ENCODE measurements at places on chromosomes 16 and 17. TPM values are rescaled to one million over a fixed set of nuclear protein-coding genes. Genes with fewer than 3 reads are reported as not detected.

MPHOSPH6 gene
- 26.3 TPM for total RNA-seq

KRTAP3-2 gene
- not detected for total RNA-seq

- no peaks in the 10 kb centered on the region for H3K36me3 ChIP-seq
- peak; percentile 46 for DNase-seq
- peaks cover 8% of the 10 kb centered on the region for H3K4me1 ChIP-seq
- peaks cover 3% of the 10 kb centered on the region for H3K27me3 ChIP-seq
- H3K27ac ChIP-seq: peak overlapping the region; percentile 3
Observed at GRCh38 chr17:45942284-45942683, 47.9 kb downstream of the MAPT start.

DNA sequence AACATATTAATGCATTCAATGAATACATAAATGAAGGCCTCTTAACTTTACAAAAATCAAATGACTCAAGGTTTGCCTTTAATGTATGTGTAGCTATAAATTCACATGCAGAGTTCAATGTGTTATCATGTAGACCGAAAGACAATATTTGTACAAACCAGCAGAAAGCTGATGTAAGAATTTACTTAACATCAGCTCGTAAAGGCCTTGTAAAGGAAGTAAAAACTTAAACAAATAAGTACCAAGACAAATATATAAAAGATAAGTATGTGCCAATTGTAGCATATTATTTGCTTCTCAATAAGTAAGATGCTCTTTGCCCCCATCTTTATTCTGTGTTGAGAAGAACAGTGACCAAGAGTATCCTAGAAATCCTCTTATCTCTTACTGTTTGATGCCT, 105.7 kb downstream of the SYCE1L start:
- H3K4me3 ChIP-seq: no peak overlapping the region
- H3K27ac ChIP-seq: no peak overlapping the region
- H3K4me1 ChIP-seq: no peaks in the 10 kb centered on the region
- H3K27me3 ChIP-seq: peaks cover 14% of the 10 kb centered on the region
- H3K36me3 ChIP-seq: no peaks in the 10 kb centered on the region
- peak; percentile 63 for DNase-seq

CIITA gene
- total RNA-seq: 22.3 TPM

GRCh38 chr17:62098623-62099231, 33.6 kb upstream of the MED13 start:
- DNase-seq: peak; percentile 19
- H3K27ac ChIP-seq: no peak overlapping the region
- no peak overlapping the region for H3K4me3 ChIP-seq
- H3K4me1 ChIP-seq: no peaks in the 10 kb centered on the region
- H3K27me3 ChIP-seq: no peaks in the 10 kb centered on the region

DNA sequence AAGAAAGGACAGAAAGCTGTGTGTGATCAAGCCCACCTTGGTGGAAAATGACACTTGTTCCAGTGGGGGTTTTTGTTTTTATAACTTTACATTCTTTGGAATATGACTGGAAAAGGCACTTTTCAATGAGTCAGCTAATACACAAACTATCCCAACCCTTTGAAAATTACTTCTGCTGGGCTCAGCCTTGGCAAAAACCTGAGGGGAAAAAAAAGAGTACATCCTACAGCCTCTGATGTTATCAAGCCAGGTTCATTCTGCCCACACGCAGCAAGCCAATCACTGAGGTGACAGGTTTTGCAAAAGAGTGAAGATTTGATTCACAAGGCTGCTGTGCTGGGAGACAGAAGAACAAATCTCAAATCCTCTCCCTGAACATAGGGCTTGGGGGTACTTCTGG, 484.5 kb upstream of the ERCC4 start:
- H3K27me3 ChIP-seq: no peaks in the 10 kb centered on the region
- H3K27ac ChIP-seq: no peak overlapping the region
- no peaks in the 10 kb centered on the region for H3K36me3 ChIP-seq

TNFRSF17 gene
- total RNA-seq: not detected

DNA sequence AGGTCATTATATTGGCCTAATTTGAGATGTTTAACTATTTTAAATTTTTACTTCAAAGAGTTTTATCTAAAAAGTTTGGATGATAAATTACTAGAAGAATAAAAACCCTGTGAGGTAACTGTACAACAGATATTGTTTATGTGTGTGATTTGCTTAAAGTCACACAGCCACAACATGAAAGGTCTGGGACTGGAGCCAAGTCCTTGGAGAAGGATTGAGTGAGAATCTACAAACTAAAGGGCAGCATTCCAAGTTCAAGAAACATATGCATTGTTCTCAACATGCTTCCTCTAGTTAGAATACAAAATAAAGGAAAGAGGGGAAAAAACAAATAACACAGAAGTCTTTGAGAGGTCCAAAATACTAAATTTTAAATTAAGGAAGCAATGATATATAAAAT, 131.5 kb upstream of the MON1B start:
- no peaks in the 10 kb centered on the region for H3K36me3 ChIP-seq
- no peak overlapping the region for H3K4me3 ChIP-seq
- no peaks in the 10 kb centered on the region for H3K4me1 ChIP-seq
- no peak for DNase-seq
- H3K27me3 ChIP-seq: no peaks in the 10 kb centered on the region

DNA sequence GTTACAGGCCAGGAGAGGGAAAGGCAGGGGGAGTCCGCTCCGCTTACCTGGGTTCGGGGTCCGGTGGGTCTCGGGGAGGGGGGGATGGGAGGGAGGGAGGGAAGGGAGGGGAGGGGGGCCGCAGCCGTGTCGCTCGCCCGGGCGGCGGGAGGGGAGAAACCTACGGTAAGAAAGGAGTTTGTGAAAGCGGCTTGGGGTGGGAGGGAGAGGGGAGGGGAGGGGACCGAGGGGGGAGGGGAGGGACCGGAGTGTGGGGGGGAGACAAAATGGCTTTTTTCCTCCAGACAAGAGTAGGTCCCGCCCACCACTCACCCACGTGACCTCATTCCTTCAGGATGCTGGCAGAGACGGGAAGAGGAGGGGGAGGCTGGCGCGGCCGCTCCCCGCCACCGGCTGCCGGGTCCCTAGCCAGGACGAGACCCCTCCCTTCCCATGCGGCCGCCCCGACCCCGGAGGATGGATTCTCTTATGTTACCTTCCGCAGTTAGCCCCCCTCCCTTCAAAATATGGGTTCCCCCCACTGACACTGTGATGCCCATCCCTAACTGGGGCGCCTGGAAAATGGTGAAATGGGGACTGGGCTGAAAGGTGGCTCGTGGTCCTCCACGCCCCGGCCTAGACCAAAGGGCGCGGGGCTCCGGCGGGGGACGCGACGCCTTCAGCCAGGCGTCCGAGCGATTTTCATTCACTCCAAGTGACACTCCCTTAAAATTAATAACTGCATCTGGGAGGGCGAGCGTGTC, at the start of gene PCGF2:
Gene PCGF2, minus strand, starts transcription at position 188 of the 743 bp plus-strand sequence. CDS start 7,934 bp downstream, outside the sequence.
- peaks cover 45% of the 10 kb centered on the region for H3K27me3 ChIP-seq
- DNase-seq: peak; percentile 85
- peaks cover 91% of the 10 kb centered on the region for H3K4me1 ChIP-seq

DNA sequence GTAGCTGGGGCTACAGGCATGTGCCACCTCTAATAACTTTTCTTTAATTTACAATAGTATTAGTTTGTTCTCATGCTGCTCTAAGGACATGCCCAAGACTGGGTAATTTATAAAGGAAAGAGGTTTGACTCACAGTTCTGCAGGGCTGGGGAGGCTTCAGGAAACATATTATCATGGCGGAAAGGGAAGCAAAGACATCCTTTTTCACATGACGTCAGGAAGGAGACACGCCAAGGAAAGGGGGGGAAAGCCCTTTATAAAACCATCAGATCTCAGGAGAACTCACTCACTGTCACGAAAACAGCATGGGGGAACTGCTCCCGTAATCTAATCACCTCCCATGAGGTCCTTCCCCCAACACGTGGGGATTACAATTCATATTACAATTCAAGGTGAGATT, 18.3 kb downstream of the IL4R start:
- no peaks in the 10 kb centered on the region for H3K27me3 ChIP-seq
- peak overlapping the region; percentile 100 for H3K27ac ChIP-seq
- peaks cover 93% of the 10 kb centered on the region for H3K4me1 ChIP-seq
- H3K4me3 ChIP-seq: no peak overlapping the region
- H3K36me3 ChIP-seq: peaks cover 17% of the 10 kb centered on the region

DNA sequence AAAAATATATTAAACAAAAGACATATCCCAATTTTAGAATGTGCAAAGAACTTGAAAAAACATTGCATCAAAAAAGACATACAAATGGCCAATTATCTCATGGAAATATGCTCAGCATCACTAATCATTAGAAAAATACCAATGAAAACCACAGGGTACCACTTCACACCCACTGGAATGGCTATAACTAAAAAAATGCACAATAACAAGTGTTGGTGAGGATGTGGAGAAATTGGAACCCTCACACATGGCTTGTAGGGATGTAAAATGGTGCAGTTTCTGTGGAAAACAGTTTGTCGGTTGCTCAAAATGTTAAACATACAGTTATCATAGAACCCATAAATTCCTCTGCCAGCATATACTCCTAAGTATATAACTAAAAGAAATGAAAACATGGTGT, 796 bp upstream of the PSMB6 start:
- peaks cover 14% of the 10 kb centered on the region for H3K4me1 ChIP-seq
- H3K4me3 ChIP-seq: peak overlapping the region; percentile 79
- H3K36me3 ChIP-seq: peaks cover 30% of the 10 kb centered on the region
- no peak for DNase-seq
- peak overlapping the region; percentile 83 for H3K27ac ChIP-seq

DNA sequence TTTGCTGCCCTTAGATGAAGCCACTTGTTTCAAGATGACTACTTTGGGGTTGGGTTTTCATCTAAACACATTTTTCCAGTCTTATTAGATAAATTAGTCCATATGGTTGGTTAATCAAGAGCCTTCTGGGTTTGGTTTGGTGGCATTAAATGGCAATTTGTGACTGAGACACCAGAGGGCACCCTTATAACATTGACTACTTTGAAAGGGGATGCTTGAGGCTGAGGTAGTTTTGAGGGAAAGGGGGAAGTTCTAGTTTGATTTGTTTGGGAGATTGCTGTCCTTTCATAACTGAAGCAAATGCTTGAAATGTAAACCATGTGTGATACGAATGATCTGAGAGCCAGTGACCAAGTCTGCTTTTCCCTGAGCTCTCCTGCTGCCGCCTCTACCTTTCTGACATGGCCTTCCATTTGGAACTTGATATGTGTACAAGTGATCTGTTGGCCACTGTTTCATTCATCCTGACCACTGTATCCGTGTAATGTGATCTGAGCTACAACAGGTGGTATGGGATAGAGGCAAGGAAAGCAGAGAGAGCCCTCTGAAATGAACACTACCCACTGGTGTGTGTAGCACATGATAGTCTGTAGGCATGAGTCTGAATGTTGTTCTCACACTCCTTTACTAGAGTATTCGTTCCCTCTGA, 5.8 kb upstream of the RARA start:
- no peaks in the 10 kb centered on the region for H3K27me3 ChIP-seq
- no peaks in the 10 kb centered on the region for H3K36me3 ChIP-seq
- DNase-seq: peak; percentile 88
- no peak overlapping the region for H3K4me3 ChIP-seq

PRR35 gene
- not detected for total RNA-seq

ITGA2B gene
- not detected for total RNA-seq

DNA sequence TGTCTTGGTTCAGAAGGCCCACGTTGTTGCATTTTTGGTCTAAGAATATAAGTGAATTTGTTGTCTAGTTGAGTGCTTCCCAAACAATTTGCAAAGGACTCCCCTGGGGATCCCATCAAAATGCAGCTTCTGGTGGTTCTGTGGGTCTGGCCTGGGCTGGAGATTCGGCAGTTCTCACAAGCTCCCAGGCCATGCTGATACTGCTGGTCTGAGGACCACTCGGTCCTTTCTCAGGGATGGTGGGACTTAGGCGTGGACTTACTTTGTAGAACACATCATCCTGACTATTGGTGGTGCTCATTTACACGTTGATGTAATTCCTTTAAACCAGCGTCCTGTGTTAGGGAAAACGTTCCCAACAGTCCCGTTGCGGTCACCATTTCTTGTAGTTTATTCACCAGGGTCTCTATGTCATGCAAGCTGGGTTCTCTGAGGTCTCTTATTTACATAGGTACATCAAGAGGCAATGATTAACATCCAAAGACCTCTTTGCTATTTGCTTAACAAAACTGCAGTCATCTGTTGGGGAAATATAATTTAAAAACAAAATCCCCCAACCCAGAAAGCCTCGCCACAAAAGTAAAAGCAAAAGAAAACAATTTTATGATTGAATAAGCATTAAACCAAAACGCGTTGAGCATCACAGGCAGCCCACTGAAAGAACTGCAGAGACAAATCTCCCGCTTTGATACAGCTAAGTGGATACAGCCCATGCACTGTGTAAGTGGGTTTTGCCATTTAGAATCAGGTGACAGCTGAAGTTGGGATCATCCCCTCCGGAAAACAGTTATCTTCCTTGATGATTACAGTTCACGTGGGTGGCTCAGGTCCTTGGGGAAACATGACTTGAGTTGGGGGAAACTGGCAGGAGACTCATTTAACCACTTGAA, 39.0 kb upstream of the SEC14L1 start:
- no peaks in the 10 kb centered on the region for H3K27me3 ChIP-seq
- H3K27ac ChIP-seq: no peak overlapping the region
- peaks cover 31% of the 10 kb centered on the region for H3K4me1 ChIP-seq

- no peak overlapping the region for H3K4me3 ChIP-seq
- DNase-seq: peak; percentile 86
- no peaks in the 10 kb centered on the region for H3K4me1 ChIP-seq
- no peaks in the 10 kb centered on the region for H3K27me3 ChIP-seq
- H3K36me3 ChIP-seq: peaks cover 97% of the 10 kb centered on the region
Observed at GRCh38 chr16:16127469-16128116, 95.7 kb downstream of the ABCC6 start.

KLHL10 gene
- total RNA-seq: not detected

DNA sequence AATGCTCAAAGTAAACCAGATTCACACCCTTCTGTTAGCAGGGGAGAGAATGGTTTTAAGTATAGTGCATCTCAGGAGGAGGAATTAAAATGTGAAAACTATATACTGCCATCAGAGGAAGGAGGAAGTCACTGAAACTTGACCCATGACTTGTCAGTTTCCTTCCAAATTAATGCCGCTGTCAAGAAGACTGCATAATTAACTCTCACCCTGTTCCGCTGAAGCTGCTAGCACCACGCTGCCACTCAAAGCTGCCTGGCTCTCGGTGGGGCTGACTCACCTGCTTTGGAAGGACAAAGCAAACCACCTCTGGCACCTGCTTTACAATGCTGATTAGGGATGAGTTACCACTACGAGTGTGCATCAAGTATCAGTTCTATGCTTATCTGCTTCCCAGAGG, 37.8 kb upstream of the ULK2 start:
- no peaks in the 10 kb centered on the region for H3K4me1 ChIP-seq
- H3K4me3 ChIP-seq: no peak overlapping the region
- no peak overlapping the region for H3K27ac ChIP-seq
- H3K36me3 ChIP-seq: peaks cover 57% of the 10 kb centered on the region
- peak; percentile 8 for DNase-seq

GRCh38 chr17:40005520-40005919, 9.7 kb upstream of the CSF3 start:
- no peaks in the 10 kb centered on the region for H3K27me3 ChIP-seq
- no peaks in the 10 kb centered on the region for H3K36me3 ChIP-seq
- no peak overlapping the region for H3K4me3 ChIP-seq
- H3K27ac ChIP-seq: no peak overlapping the region

Measured in stomach (tissue), 19 donors.